Transverse colon (tissue), 4 donors: ENCODE measurements at places on chromosomes 4 and X. TPM values are rescaled to one million over a fixed set of nuclear protein-coding genes. Genes with fewer than 3 reads are reported as not detected.

DNA sequence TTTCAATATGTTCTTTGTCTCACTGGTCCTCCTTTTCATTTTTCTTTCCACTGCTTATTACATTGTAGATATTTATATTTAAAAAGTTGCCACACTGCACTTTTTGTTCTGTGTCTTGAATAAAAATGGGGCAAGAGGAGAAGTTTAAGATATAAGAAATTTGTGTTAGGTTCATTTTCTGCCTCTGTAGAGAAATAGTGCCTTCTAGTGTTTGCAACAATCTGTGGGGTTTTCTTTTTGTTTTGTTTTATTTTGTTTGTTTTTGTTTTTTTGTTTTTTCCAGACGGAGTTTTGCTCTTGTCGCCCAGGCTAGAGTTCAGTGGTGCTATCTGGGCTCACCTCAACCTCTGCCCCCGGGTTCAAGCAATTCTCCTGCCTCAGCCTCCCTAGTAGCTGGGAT lies 20.1 kb upstream of the SMIM14 start:
- DNase-seq, result no peak

DNA sequence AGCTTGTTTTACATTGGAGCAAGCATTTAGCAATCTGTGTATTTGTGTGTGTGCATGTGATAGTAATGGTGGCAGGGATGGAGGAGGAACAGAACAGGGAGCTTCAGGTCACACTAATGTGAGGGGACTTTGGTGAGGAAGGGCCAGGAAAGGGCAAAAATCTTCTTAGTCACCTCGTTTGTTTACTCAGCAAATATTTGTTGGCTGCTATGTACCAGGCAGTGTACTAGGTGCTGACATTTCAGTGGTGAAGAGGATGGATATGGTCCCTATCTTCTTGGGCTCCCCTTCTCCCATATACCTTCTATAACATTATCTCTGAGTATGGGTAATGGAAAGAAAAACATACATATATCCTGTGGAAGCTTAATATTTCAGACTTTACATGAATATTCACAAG lies 48.5 kb upstream of the HDAC8 start:
- no peak for DNase-seq

DNA sequence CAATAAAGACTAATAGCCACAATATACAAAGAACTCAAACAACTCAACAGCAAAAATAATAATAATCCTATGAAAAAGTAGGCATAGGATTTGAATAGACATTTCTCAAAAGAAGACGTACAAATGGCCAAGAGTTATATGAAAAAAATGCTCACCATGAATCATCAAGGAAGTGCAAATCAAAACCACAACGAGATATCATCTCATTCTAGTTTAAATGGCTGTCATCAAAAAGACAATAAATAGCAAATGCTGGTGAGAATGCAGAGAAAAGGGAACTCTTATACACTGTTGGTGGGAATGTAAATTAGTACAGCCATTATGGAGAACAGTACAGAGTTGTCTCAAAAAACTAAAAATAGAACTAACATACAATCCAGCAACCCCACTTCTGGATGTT lies 18.8 kb downstream of the TLR6 start:
- no peak for DNase-seq

GRCh38 chr4:1030031-1030430 lies 18.6 kb downstream of the FGFRL1 start:
- no peak for DNase-seq

DNA sequence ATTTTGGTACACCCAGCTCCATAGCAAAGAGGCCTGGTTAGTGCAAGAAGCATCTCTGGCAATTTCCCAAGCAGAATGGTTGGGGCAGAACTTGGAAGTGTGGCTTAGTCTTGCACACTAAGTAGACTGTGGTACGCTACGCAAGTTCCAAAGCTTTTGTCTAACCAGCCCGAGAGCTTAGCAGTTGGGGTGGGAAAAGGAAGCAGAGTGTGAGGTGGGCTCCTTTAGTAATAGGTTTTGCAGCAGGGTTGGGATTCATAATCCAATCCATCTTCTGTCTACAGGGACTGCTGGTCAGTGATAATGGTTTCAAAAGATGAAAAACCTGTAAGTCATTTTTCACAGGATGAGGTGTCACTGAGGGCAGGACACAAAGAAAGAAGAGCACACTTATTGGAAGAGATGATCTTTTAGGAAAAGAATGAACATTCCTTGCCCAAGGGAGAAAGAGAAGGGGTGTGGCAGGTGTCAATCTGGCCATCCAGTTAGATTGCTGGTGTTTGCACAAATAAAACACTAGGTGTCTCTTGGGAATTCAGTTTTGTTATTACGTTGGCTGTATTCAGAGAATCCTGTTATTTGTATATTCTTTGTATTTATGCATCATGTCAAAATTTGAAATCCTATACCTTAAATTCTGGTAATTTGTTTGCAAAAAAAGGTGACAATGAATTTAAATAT lies 244.3 kb downstream of the GPAT3 start:
- DNase-seq, result no peak

DNA sequence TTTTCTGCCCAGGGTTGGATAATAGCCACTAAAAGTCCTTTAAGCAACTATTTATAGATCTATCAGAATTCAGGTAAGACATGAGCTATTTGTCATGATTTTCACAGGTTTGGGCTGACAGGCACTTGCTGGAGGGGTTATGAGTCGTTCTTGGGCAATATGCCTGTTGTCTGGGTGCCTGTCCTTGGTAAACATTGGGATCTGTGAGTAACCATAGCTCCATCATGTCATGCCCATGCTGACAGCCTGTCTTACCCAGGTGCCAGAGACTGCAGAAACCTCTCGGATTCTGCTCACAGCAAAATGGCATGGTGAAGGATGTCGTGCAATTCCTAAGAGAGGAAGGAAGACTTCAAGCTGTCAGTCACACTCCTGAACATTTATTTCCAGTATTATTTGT lies 116.0 kb upstream of the PUDP start:
- DNase-seq, result no peak

CFI gene
- total RNA-seq, result 5.6 TPM

DNA sequence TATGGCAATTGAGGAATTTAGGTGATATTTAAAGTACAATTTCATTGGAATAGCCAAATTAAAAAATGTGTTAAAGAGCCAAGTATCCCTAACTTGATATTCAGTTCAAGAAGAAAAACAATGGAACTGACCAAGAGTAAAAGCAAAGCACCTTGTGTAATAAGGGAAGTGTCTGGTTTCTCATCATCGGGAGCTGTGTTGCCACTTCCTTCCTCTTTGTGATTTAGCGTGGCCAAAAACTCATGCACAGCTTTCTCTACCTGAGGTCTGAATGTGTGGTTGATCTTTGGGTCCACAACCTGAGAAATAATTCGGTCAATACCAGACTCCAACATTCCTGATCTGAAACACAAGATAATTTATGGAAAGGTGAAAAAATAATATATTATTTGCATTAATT lies 12.4 kb downstream of the BOD1L1 start:
- DNase-seq, result no peak

MAGEC2 gene
- total RNA-seq, result not detected

DNA sequence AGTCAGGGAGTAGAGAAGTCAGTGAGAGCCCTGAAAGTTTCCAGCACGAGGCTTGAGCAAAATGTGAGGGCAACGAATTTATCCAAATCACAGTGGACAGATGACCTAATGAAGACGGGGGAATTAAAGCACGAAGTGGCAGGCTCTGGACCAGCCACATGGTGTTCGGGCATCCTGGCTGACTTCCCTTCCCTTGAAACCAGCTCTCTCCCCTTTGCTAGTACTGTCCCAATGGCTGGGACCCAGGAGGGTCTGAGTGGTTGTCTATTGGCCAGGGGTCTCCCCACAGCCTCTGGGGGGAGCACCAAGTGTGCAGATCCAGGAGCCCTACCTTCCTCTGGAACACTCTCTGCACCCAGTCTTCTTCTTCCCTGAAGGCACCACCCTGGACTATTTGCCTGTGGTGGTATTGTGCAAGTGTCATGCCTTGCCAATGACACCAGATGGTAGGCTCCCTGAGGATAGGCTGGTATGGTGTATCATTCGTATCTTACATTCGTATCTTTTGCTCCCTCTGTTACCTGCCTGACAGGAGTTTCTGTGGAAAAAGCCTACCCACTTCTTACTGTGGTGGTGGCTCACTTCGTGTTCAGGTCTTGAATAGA lies 2.1 kb downstream of the APLN start:
- DNase-seq, result no peak

- DNase-seq, result no peak
Measured at GRCh38 chr4:81804849-81805248, 333.1 kb upstream of the RASGEF1B start.

GRCh38 chrX:114519524-114519923 lies 64.4 kb upstream of the HTR2C start:
- no peak for DNase-seq

GRCh38 chrX:48493890-48494364 lies 14.9 kb upstream of the PORCN start:
- no peak for DNase-seq

TAB3 gene
- total RNA-seq, result 10.3 TPM

DNA sequence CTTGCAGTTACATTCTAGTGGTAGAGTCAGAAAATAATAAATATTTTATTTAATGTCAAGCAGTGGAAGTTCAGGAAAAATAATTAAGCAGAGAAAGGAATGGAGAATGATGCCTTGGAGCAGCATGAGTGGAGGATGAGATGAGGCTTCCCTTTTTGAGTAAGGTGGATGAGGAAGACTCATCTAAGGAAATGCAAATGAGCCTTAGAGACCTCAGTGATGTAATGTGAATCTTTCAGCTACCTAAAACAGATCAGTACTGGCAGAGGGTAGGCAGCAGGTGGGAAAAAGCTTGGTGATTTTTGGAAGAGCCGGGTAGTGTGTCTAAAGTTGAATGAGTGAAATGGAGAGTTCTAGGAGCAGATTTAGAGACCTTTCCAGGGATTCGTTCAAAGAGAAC lies 118.2 kb downstream of the GRID2 start:
- no peak for DNase-seq

GRCh38 chr4:76930685-76931084 lies 18.9 kb upstream of the SEPTIN11 start:
- no peak for DNase-seq

H2BW2 gene
- not detected for total RNA-seq

DIPK2B gene
- total RNA-seq, result 6.0 TPM

- DNase-seq, result no peak
Measured at GRCh38 chr4:121801715-121802075, 572 bp downstream of the EXOSC9 start.

RGN gene
- 0.96 TPM for total RNA-seq

GRCh38 chrX:13371186-13371585 lies 51.3 kb upstream of the ATXN3L start:
- DNase-seq, result no peak

NXF2B gene
- not detected for total RNA-seq

GRCh38 chr4:128521648-128522111 lies 234.1 kb upstream of the PGRMC2 start:
- no peak for DNase-seq

- DNase-seq, result no peak
Measured at GRCh38 chr4:51998837-51999236, 21.3 kb downstream of the LRRC66 start.

- DNase-seq, result peak; percentile 64
Measured at GRCh38 chrX:13029887-13030771, 14.3 kb downstream of the FAM9C start.

ADGRG4 gene
- total RNA-seq, result under 0.01 TPM

GRCh38 chr4:158065176-158065575 lies 107.6 kb downstream of the GASK1B start:
- no peak for DNase-seq

GRCh38 chrX:45007598-45007997 lies 134.6 kb downstream of the KDM6A start:
- no peak for DNase-seq

ADGRL3 gene
- 3.5 TPM for total RNA-seq

- DNase-seq, result peak; percentile 8
Measured at GRCh38 chr4:2835978-2836377, 7.7 kb upstream of the ADD1 start.

DNA sequence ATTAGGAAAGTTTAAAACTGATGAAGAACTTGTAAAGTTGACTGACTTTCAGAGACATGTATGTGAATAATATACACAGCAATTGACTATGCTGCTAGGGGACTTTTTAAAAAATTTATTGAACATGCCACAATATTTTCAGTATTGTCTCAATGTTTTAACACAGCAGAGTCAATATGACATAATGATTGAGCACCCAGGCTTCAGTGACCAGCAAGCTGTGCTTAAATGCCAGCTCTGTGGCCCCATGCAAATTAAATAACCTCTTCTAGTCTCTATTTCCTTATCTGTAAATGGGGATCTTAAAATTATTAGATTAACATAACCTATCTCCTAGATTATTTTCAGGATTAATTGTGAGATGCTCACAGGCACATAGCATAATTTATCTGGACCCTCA lies 56.8 kb upstream of the TXK start:
- no peak for DNase-seq

TRPC3 gene
- 3.4 TPM for total RNA-seq

HMGB3 gene
- total RNA-seq, result 23.2 TPM

GRCh38 chr4:41814565-41814964 lies 66.0 kb upstream of the PHOX2B start:
- DNase-seq, result no peak

FRG2 gene
- not detected for total RNA-seq

DNA sequence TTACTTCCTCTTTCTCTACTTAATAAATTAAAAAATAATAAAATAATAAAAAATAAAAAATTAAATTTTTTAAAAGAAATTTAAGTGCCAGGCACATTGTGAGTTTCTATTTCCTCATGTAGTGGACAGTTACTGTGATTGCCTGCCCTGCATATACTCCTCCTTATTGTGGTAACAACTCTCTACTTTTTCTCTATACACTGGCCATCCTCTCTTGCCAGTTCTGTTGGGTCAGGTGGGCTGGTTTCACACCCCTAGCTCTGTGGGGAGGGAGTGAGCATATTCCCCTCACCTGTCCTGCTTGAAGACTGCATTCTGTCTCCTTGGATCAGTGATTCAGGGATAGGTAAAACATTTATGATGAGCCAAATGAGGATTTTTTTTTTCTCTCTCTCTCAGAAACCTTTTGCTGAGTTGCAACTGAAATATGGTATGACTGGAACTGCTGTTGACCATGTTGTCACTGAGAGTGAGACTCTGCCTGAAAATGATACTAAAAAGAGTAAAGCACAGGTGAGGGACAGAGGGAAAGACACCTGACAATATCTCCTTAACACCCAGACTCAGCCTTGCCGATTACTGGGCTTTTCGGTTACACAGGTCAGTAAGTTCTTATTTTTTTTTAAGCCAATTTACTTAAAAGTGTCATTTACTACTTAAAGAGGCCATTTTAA lies 37.2 kb downstream of the CXXC4 start:
- no peak for DNase-seq

- peak; percentile 13 for DNase-seq
Measured at GRCh38 chrX:41045960-41046567, 39.2 kb upstream of the USP9X start.
